Ureter (tissue), 1 donor: ENCODE measurements at places on chromosomes 16 and 17. TPM values are rescaled to one million over a fixed set of nuclear protein-coding genes. Genes with fewer than 3 reads are reported as not detected.

- DNase-seq = no peak
These were observed 82.4 kb downstream of the ANKRD11 start for GRCh38 chr16:89407925-89408300.

GRCh38 chr17:1087381-1088241, 90.7 kb downstream of the TIMM22 start:
- DNase-seq = peak; percentile 85

- peak; percentile 44 for DNase-seq
These were observed 1.1 kb downstream of the RARA start for GRCh38 chr17:40309949-40310510.

DNA sequence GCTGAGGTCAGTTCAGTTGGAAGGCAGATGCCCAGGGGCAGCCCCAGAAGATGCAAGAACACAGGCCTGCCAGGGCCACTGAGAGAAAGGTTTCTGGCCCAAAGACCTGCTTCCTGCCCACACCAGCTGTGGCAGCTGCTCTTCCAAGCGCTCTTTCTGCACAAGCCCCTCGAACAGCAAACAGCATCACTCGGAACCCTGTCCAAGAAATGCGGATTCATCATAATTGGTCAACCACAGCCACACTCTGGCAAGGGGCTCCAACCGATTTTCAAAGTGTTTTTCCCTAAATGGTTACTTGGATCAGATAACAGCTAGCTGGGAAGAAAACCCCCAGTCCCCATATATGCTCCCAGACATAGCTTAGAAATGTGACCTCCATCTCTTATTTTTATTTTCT, 71.1 kb upstream of the DNAH17 start:
- DNase-seq = no peak

DNA sequence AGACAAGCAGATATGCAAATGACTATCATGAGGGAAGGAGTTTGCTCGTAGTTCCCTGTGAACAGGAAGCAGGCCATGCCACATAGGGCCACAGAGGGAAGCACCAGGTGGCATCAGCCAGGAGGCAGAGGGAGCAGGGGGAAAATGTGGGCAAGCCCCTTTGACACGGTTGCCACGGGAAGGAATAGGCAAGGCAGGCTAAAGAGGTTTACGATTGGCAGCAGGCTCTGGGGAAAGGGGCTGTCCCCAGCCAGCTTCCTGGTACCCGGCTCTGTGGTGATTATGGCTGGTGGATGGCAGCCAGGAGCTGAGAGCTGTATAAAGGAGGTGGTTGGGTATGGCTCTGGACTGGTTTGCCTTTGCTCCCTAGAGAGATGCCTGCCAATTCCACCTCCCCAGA, 848 bp downstream of the CES3 start:
- DNase-seq = no peak

- no peak for DNase-seq
These were observed 168.7 kb upstream of the CDH5 start for GRCh38 chr16:66197668-66198278.

- no peak for DNase-seq
These were observed 7.5 kb downstream of the TENT4B start for GRCh38 chr16:50160495-50161164.

GRCh38 chr17:30000001-30000754, 58.7 kb downstream of the EFCAB5 start:
- no peak for DNase-seq

DNA sequence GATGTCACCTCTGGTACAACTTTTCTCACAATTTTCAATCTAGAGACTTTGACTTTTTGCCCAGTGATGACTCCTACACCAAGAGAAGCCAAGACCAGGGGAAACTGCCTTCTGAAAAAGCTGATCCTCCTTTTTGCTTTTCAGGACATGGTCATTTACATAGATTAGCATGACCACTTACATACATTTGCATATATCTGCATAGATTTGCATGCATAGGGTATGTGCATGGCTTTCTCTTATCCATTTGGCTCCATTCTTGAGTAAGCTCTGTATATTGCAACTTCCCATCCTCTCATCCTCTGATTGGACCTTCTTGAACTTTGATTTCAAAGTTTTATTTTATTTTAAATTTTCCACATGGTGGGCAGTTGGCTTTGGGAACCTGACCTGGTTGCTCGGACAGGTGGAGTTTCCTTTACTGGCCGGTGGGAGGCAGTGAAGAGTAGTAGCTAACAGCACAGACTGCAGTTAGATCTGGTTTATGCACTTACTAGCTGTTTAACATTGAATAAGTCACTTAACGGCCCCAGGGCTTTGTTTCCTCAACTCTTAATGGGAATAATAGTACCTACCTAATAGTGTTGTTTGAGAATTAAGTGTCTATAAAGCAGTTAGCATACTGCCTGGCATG, 92.9 kb downstream of the GPR139 start:
- no peak for DNase-seq

GRCh38 chr17:28899212-28899815, 1.8 kb upstream of the FLOT2 start:
- no peak for DNase-seq

DNA sequence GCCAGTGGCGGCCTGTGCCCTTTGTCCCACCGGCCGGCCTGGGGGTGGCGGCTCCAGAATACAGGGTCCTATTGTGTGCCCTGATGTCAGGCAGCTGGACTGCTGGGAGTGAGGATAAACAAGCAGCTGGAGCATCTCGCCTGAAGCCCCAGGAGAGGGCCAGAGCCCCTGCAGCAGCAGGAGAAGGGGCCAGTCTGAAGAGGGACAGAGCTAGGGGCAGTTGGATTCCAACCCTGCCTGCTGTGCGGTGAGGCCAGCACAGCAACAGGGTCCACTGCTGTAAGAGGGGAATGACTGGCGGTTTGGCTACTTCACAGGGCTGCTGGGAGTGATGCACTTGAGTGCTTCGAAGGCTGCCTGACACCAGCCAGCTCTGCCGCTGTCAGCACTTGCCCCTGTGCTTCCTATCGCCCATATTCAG, 25.0 kb downstream of the RAB11FIP4 start:
- no peak for DNase-seq

DNA sequence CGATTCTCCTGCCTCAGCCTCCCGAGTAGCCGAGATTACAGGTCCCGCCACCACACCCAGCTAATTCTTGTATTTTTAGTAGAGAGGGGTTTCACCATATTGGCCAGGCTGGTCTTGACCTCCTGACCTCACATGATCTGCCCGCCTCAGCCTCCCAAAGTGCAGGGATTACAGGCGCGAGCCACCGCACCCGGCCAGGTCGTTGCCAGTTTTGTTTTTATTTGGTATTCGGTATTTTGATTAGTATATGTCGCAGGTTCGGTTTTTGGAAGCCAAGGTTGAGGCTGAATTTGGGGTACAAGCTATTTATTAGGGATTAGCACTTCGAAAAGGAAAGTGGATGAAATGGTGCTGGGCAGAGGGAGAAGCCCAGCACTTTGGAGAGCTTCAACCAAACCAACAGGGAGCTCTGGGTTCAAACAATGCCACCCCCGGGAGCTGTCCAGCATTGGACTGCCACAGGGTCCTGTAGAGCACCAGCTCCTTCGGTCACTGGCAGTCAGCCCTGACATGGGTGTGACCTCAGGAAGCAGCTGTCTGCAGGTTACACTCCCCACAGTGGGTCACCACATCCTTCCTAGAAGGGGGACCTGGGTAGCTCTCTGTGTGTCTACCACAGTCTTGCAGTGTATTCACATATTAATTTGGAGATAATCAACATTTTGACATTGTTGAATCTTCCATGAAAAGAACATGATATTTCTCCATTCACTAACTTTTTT, 1.5 kb upstream of the CLEC10A start:
- no peak for DNase-seq

- peak; percentile 66 for DNase-seq
These were observed 477 bp downstream of the NTAN1 start for GRCh38 chr16:15055141-15056053.

GRCh38 chr17:9628509-9628908, 16.8 kb upstream of the USP43 start:
- DNase-seq = no peak

GRCh38 chr17:77363821-77364361, 223.1 kb downstream of the SEC14L1 start:
- peak; percentile 45 for DNase-seq

DNA sequence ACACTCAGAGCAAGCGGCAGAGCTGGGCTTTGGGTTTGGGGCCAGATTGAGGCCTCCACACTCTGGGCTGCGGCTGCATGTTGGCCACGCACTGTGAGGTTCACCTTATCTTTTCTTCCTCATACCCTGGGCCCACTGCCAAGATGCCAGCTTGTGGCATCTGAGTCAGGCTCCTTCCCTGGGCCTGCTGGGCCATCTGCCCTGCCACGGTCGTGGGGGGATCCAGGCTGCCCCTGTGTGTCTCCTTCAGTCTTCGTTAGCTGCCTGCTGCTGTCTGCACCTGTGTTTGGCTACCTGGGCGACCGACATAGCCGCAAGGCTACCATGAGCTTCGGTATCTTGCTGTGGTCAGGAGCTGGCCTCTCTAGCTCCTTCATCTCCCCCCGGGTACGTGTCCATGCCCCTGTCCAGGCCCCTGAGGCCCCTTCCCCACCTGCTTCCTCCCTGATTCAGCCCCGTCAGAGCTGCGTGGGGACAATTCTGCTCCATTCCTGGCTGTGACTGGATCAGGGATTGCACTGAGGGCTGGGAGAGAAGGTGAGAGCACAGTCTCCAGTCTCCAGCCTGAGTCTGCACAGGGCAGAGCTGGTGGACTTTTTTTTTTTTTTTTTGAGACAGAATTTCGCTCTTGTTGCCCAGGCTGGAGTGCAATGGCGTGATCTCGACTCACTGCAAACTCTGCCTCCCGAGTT, 11.2 kb downstream of the SPNS3 start:
- peak; percentile 75 for DNase-seq

GRCh38 chr16:73480381-73480780, 432.5 kb upstream of the ZFHX3 start:
- no peak for DNase-seq

GRCh38 chr16:68892898-68893297, 49.6 kb downstream of the TANGO6 start:
- DNase-seq = no peak

DNA sequence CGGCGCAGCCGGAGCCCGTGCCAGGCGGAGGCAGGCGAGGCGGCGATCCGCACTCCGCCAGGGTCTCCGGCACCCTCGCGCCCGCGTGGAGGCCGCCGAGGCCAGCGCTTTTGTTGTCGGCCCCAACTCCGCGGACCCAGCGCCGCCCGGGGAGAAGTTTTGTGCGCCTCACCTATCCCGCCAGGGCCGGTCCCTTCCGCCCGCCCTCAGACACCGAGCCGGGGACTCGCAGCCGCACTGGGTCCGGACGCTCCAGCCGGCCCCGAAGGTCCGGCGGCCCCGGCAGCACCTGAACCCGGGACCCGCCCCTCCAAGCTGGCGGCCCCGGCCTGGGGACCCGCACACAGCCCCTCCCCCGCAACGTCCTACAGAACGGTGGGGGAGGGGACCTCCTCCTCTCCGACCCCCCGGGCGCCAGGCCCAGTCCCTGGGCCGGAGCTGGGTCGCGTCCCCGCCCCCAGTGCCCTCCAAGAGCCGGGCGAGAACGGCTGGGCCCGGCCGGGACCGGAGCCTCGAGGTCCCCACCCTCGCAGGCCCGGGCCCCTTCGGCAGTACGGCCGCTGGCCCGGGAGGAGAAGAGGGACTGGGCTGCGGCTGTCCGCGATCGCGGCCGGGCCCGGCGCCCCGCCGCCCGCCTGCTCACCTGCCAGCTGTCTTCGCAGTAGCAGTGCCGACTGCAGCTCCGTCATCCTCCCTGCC, 698 bp downstream of the UBE2G1 start:
- no peak for DNase-seq

- no peak for DNase-seq
These were observed 75.7 kb upstream of the TNRC6A start for GRCh38 chr16:24653725-24654124.

DNA sequence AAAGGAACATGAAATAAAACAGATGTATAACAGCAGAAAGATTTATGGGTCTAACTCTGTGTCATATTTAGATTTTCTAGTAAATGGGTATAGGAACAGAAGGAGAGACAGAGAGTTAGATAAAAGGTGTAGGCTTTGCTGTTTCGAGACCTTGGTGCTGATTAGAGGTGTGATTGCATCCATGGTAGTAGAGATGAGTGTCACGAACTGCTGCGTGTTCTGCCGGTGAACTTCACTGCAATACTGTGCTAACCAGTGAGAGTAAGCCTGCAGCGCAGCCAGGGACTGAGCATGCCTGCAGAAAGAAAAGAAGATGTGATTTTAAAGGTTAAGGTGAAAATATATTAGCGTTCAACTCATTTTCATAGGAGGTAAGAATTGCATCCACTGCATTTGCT, 53.7 kb upstream of the GSG1L start:
- DNase-seq = no peak

DNA sequence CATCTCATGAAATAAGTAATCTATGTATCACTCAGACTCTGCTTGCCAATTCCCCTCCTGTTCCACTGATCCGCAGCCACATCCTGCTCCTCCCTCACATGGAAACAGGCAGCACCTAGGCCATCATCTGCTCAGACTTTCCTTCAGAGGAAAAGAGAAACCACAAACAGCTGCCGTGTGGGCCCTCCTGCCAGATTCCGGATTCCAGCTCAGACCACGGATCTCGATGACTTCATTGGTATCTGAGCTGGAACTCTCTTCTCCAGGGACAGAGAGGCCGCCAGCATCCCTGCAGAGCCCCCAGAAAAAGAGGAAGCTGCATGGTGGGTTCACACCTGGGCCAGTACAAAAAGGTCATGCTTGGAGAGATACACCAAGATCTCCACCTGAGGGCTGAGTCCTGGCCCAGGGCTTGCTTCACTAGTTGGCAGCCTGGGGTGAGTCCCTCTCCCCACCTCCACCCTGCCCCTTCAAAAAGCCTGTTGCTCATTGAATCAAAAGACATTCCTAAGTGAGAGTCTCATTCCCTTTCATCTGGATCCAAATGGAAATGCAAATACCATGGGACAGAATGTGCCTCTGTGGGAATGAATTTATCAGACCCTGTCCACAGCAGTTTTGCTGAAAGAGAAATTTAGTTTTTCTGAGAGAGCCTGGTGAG, 47.2 kb downstream of the HOXB1 start:
- DNase-seq = no peak

- DNase-seq = no peak
These were observed 16.7 kb downstream of the CA5A start for GRCh38 chr16:87919681-87919994.

GRCh38 chr17:81391293-81391935, 3.8 kb upstream of the BAHCC1 start:
- no peak for DNase-seq

- DNase-seq = peak; percentile 75
These were observed 22.8 kb upstream of the PVALEF start for GRCh38 chr17:81142301-81143199.

- DNase-seq = no peak
These were observed 87.2 kb upstream of the PLEKHM1 start for GRCh38 chr17:45577571-45578279.

Gene DOC2A
- total RNA-seq = 3.1 TPM

Gene KRT25
- not detected for total RNA-seq

Gene RASL10B
- total RNA-seq = 2.7 TPM

Gene CASKIN1
- 0.05 TPM for total RNA-seq

Gene MT1F
- total RNA-seq = 8.7 TPM

Gene NMT1
- total RNA-seq = 125 TPM

Gene PABPN1L
- not detected for total RNA-seq

Gene MT3
- 1.5 TPM for total RNA-seq

Gene ITGAD
- total RNA-seq = not detected

Gene KRTAP4-4
- not detected for total RNA-seq

Gene CCL3
- total RNA-seq = 0.78 TPM
